ENCODE measurements at places on chromosomes 3 and 15.
A peak's percentile ranks its signal among the peaks of the same experiment; 100 is the strongest.

- no peak for DNase-seq
Observed at GRCh38 chr3:28151608-28152228, 89.7 kb upstream of the CMC1 start.

- no peak for DNase-seq
Observed at GRCh38 chr15:73941044-73941443, 14.8 kb downstream of the LOXL1 start.

DNA sequence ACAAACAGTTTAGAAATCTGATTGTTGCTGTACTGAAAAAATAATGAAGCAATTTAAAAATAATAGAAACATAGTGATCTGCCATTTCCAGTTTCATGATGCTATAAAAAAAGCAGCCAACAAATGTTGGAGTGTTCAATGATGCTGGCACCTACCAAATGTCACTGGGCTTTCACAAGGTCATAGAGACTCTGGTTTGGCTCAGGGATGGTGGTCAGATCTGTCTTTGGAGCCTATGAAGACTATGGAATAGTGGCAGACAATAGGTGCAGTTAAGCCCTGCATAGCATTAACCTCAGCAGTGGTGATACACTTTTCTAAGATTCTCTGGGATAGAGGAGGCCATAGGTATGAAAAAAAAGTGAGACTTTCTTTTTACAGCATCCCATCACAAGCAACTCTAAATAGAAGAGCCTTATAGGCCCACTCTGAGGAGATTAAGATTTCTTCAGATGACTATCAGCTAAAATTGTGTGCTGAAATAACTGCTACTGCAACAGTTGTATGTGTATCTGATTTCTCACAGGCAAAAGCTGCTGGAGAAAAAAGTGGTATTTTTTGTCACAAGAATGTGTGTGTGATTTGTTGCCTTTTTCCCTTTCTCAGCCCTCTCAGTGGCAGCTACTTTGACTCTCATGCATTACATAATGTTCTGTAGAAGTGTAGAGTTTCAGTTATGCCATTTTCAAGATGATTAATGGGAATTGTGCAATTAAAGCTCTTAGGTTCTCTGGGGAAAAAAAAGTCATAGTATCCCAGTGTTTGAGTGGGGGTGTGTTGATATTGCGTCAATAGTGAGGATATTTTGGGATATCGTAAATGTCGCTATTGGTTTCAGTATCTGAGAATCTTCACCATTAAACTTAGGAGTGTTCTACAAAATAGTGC, 137.4 kb downstream of the MBNL1 start:
- peak; percentile 48 for DNase-seq

- peak; percentile 22 for DNase-seq
Observed at GRCh38 chr3:14823393-14823792, 4.6 kb downstream of the FGD5 start.

- DNase-seq = peak; percentile 68
Observed at GRCh38 chr3:49397470-49397869, 14.3 kb downstream of the RHOA start.
